ENCODE measurements at places on chromosomes 1 and 21.

GRCh38 chr1:209406168-209406567 is 177.3 kb upstream of the CAMK1G start:
- DNase-seq, result no peak

DNA sequence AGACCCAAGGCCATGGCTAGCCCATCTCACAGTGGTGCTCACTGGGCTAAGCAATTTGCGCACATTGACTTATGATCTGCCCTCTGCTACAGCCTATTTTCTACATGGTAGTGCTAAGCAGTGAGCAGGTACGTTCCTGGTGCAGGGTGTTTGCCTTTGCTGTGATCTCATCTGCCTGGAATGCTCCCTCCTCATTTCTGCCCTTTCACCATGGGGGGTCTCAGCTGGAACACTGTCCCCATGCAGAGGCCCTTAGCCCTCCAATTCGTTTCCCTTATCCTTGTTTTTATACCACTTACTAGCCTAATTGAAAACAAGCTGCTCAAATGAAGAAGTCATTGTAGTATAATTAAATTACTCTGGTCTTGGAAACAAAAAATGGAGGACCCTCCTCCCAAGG is 2.0 kb upstream of the B3GALT5 start:
- no peak for DNase-seq

DNA sequence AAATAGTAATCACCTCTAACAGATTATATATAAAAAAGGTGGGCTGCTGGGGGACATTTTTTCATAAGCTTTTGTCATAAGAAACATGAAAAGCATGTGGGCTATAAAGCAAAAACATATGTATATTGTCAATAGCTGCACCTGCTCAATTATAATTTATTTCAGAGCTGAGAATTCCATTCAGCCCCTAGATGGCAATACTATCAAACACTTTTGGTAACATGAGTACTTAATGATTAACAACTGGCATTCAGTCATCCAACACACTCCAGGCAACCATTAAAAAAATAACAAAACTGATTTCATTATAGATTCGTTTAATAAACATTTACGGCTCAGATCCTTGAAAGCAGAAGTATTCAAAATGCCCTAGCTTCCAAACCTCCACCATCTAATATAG is 115.1 kb downstream of the KCTD3 start:
- no peak for DNase-seq

DNA sequence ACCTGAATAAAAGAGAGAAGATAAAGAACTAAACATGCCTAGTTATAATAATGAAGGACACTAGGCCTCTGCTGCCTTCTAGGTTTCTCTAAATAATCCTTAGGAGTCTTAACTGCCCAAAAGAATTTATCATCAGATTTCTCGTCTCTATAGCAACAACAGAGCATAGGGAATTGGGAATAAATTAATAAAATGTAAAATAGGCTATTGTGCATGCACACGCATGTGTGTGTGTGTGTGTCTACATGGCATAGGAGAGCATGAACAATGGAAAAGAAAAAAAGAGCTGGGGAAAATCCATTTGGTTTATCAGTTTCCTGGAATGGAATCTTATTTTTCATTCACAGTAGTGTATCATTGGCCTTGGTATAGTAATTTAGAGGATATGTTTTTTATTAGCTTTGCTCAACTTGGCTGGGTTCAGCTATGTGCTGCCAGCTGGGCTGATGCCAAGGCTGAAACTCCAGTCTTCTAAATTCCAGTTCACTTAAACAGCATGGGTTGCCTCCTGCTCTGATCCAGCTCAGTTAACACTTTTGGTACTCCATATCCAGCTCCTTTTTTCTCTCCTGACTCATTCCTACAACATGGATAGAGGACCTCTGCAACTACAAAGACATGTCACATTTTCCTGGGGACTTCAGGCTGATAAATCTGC is 80.6 kb upstream of the SLFNL1 start:
- no peak for DNase-seq

- DNase-seq, result no peak
These were observed 20.4 kb downstream of the SCP2 start for GRCh38 chr1:52947490-52947889.

DNA sequence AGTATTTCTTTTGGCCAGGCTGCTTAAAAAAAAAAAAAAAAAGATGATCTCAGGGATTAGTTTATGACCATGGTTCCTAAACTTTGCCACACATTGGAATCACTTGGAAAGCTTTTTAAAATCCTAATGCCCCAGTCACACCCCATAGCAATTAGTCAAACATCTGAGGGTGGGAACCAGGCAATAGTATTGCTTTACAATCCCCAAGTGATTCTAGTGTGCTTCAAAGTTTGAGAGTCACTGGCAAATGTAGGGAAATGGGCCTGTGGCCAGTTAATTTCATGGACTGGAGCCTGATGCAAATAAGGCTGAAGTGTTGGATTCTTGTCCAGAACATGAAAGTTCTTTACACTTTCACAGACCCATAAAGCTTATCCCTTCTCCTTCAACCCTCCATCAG is 374.6 kb upstream of the ESRRG start:
- DNase-seq, result no peak

- no peak for DNase-seq
These were observed 35.2 kb downstream of the SYT6 start for GRCh38 chr1:114118351-114118990.

Data from NCI-H187 (cell line).